ENCODE measurements at places on chromosomes 11 and 22.

GRCh38 chr11:129968591-129969419 lies 33.8 kb downstream of the PRDM10 start:
- DNase-seq = no peak

GRCh38 chr11:115391160-115391559 lies 113.1 kb downstream of the CADM1 start:
- DNase-seq = no peak

DNA sequence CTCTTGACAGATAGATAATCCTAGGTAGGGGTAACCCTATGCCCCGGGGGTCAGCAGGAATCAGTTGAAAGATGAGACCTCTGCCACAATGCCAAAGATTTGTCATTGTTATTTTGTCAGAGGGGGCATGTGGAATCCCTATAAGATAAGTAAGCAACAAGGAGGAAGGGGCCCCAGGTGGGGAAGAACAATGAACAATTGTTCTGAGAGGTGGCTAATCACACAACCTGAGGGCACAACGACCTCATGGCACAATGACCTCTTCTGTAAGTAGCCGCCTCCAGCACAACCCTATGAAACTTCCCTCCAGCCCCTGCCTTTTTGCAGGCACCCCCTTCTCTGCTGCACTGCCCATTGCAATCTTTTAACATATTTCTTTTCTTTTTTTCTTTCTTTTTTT lies 11.8 kb upstream of the FBLN1 start:
- no peak for DNase-seq

DNA sequence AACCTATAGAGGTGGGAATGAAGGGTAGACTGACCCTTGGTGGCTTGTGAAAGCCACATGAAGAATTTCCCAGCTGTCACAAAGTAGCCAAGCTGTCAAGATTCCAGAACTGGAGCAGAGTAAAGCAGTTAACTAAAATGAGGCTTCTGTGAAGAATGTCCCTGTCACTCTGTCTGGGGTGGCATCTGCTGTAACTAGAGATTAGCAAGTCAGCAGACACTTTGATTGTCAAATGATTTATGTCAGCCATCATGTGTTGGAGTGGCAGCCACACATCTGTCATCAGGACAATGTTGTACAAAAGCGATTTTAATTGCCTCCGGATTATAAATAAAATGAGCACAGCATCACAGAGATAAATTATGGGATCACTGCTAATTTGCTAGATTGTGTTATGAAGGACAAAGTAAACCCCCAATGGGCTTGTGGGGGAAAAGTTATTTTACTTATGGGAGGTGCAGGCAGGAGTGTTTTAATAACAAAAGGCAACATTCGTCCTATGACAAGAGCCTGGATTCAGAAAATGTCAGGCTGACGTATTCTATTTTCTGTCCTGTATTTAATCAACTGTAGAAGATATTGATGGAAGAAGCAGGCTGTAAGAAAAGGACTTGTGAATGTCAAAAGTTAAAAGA lies 270.9 kb downstream of the FAM181B start:
- DNase-seq = no peak

DNA sequence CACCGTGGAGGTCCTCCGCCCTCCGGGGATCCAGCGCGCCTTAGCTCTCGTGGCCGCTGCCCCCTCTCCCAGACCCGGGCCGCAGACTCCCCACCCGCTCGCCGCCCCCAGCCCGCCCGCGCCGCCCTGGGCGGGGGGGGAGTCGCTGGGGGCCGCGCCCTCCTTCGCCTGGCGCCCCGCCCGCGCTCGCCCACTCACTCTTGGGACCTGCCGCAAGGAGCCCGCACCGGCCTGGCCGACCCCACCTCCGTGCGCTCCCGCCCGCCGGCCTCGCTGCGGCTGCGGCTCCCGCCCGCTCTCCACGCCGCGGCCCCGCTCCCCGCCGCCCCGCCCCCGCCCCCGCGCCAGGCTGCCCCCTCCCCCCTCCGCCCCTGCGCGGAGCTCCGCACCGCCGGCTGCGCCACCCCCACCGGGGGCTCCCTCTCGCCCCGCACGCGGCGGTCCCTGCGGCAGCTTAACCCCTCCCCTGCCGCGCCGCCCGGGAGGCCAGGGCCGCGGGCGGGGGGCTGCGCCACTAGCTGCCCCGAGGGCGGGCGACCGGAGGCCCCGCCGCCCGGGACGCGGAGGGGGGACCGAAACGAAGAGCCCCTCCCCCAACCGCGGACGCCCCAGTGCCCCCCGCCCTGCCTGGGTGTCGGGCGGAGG lies 724 bp upstream of the RASGRP2 start:
- DNase-seq = no peak

DNA sequence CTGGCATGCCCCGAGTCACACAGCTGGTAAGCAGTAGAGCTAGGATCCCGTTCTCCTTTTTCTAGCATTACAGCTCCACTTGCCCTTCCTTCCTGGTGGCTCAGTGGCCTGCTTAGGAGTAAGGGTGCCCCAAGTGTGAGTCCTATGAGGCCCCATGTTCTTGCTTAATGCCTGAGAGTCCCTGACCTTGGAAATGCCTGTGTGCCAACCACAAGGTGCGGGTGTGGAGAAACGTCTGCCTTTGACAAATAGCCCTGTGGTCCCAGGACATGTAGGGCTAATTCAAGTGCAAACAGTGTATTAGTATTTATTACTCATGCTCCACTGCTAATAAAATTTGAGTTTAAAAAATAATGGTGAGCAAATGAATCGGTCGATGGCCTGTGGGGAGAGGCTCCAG lies 18.4 kb downstream of the GRIK4 start:
- no peak for DNase-seq

- DNase-seq = peak; percentile 34
Observed at GRCh38 chr11:33542921-33543320, 157.7 kb downstream of the C11orf91 start.

DNA sequence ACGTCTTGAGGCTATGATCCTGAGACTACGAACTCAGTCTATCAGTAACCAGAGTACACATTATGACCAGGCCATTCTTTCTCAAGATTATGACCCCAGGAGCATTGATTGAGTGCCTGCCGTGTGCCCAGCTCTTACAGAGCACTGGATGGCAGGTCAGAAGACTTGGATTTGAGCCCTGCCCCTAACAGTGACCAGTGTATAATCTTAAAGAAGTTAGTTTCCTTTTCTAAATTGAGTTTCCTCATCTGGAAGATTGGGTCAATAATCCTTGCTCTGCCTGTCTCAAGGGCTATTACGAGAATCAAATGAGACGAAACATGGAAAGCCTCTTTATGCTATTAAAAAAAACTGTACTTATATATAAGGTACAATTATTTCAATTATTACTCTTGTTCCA lies 38.2 kb downstream of the SLCO2B1 start:
- no peak for DNase-seq

DNA sequence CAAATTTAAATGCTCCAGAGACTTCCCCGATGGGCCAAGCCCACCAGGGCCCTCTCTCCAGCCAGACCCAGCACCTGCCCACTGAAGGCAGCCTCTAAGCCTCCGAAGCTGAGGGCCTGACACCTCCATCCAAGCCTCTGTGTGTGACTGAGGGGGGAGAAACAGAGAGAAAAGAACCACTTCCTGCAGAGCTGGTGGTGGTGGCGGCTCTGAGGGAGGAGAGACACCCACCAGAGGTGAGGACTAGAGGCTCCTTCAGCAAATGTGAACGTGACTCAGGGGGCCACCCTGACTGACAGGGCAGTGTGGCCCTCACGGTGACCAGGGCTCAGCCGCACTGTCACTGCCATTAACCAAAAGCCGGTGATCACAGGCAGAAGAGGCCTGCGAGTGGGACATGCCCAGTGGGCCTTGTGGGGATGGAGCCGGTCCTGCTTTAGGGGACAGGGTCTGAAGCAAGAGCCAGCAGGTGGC lies 31.0 kb upstream of the CD5 start:
- DNase-seq = no peak

DNA sequence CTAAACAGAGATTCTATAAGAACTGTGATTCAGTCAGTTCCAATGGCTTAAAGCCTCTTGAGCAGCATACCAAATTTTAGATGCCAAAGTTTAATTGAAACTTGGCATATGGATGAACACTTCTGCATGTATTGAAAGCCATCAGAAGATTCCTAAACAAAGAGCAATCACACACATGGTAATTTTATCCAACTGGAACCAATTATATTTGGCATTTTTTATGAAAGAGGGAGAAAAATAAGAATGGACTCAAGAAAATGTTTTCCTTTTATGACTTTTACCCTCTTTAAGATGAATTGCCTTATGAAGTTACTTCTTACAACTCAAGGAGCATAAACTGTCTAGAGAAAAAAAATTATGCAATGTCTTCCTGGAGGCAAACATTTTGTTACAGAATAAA lies 7.4 kb downstream of the TRPC6 start:
- DNase-seq = no peak

DNA sequence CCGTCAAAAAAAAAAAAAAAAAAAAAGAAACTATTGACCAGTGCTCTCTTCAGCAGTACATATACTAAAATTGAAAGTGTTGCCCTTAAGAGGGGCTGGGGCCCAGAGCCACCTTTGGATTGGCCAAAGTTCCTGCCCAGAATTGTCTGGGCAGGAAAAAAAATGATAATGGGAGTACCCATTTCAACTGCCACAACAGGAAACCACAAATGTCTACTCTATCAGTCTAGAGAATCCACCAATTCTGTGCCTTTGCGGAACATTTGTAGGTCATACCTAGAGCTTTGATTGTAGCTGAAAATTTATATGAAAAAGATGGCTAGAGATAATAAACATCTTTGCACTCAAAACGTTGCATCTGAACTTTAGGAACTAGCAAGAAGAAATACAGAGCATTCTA lies 69.4 kb downstream of the FAM76B start:
- no peak for DNase-seq

GRCh38 chr11:24357620-24358410 lies 139.0 kb upstream of the LUZP2 start:
- DNase-seq = no peak

DNA sequence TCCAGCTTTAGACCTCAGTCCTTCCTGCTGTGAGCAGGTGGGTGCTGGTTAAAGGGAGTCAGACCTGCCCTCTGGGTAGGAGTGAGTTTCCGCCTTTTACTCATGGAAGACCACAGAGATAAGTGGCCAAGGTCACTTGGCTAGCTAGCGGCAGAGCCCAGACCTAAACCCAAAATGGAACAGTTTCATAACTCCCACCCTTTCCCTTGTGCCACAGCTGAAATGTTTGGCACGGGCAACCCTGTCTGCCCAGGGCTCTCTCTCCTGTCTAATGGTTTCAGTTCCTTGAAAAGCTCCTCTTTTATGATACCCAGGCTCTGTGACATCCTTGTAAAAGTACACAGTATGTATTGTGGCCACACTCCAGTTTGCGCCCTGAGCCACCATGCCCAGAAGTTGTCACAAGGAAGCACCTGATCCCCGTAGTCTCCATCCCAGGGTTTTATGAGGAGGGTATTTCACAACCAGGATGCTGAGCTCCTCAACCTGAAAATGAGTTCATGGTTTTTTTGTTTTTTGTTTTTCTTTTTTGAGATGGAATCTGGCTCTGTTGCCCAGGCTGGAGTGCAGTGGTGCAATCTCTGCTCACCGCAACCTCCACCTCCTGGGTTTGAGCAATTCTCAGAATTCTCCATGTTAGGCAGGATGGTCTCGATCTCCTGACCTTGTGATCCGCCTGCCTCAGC lies 5.1 kb downstream of the MB start:
- no peak for DNase-seq

DNA sequence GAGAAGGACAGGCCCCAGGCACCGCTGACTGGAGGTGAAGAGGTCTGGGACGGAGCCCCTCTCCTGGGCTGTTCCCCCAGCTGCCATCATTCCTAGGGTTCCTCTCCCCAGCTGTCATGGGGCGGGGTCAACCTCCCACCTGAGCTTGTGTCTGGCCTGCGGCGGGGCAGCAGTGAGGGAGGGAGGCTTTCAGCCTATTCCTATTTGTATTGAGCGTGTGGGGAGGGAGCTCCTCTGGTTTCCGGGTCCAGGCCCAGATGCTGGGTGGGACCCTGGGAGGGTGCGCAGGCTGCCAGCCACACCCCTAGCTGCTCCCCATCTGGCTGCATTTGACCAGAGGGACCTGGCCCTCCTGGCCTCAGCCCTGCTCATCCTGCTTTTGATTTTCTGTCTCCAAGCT lies 13.7 kb downstream of the TSPAN4 start:
- DNase-seq = no peak

DNA sequence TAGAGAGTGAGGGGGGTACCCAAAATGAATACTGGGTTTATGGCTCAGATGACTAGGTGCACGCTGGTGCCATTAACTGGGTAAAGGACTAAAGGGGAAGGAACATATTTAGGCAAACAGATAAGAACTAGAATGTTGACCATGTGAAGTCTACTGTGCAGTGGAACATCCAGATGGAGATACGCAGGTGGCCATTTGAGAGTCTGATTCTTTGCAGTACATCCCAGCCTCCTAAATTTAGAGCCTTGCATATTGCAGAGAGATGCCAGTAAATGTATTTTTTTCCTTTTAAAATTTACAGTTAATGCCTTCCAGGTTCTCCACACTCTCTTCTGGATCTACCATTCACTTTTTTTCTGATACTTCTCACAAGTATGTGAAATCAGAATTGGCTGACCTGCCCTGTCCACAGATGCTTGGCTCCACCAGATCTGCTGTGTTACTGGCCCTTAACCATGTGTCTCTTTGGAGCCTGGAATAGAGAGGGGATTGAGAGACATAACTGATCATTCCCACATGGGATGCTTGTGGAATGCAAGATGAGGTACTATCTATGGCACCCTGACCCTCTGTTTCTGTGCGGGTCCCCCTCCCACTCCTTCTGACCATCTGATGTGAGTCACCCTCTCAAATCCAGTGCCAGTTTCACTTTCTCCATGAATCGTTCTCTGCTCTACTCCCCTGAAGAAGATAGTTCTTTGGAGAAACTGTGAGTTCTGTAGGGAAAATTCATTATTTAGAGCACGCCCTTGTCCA lies 77.0 kb upstream of the NCAM1 start:
- no peak for DNase-seq

GRCh38 chr11:120827198-120827597 lies 196.7 kb upstream of the TBCEL start:
- no peak for DNase-seq

GRCh38 chr11:118514103-118514502 lies 13.2 kb upstream of the TTC36 start:
- DNase-seq = no peak

DNA sequence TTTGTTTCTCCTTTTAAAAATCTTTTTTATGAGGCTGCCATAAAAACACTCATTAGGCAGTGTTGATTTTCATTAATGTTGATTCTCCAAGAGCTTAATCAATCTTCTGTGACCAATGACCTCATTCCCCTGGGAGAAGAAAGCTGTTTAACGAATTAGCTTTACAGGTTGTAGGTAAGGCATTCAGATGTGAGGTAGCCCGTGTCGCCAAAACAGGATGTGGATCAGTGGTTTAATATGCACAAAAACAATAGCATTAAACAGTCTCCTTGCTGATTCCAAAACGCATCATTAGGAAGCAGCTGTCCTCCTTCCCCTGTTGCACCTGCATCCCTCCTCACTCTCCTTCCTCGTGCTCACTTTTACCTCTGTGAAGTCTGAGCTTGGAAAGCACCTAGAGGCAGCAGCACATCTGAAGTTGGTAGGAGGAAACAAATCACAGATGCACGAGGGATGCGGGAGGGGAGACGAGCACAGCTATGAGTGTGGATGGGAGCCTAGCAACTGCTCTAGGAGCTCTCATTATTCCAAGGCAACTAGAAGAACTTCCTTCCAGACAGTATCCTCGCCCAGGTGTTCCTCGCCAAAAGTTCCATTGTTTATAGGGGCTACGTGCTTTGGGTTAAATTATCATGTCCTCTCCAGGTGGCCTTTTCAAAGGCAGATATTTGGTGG lies 179.4 kb upstream of the SNX19 start:
- DNase-seq = no peak
